ENCODE measurements at places on chromosomes 12 and 14.

- no peak for DNase-seq
Measured at GRCh38 chr12:114783089-114783618, 99.2 kb upstream of the TBX3 start.

GRCh38 chr12:59082952-59083351 lies 162.6 kb upstream of the LRIG3 start:
- DNase-seq, result no peak

GRCh38 chr14:28294834-28295440 lies 471.6 kb upstream of the FOXG1 start:
- DNase-seq, result no peak

- no peak for DNase-seq
Measured at GRCh38 chr12:49921936-49922335, 18.2 kb upstream of the FAIM2 start.

- DNase-seq, result no peak
Measured at GRCh38 chr12:82870771-82871377, 184.2 kb downstream of the TMTC2 start.

DNA sequence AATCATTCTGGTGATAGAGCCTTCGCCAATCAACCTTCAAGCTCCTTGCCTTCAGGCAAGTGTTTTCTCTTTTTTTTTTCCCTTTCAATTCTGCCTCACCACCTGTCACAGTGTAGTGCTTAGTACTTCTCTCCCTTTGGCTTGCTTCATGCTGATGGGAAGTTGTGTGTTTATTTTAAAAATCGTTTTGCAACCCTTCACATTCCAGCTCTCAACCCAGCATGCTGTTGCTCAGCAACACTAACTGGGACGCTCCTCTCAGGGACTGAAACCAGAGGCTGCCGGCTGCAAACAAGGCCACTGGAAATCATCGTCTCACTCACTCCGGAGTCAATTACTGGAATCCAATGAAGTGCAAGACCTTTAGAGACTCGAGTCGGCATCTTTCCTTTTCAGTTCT lies 342.7 kb downstream of the PRKD1 start:
- no peak for DNase-seq

GRCh38 chr14:93709249-93709648 lies 79.0 kb downstream of the PRIMA1 start:
- no peak for DNase-seq

DNA sequence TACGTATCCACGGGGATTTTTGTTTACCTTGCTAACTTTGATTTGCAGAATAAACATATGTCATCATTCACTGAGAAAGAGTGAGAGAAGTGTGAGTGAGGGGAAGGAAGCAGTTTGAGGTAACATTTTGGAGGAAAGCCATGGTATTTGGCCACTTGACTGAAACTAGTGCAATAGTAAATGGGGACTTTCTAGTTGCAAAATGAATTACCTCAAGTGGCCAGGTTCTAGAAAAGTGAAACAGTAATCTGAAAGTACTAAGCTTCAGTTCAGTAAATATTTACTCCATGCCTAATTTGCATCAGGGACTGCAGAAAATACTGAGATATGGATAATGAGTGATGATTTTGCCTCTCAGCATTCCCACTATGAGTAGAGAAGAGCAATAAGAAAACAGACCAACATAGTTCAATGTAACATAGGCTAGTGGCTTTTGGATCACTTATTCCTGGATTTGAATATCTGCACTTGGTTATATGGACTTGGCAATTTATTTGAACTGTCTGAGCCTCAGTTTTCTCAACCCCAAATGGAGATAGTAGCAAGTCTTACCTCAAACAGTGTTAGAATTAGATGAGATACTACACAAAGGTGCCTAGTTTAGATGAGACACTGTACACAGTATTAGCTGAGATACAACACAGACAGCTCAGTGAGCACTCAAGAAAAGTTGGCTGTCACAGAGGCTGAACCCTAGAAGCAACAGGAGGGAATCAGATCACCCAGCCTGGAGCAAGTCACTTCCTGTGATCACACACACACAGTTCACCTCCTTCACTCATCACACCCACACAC lies 439.1 kb downstream of the NPAS3 start:
- DNase-seq, result no peak

- DNase-seq, result no peak
Measured at GRCh38 chr14:68896132-68896531, 83.0 kb downstream of the ACTN1 start.

DNA sequence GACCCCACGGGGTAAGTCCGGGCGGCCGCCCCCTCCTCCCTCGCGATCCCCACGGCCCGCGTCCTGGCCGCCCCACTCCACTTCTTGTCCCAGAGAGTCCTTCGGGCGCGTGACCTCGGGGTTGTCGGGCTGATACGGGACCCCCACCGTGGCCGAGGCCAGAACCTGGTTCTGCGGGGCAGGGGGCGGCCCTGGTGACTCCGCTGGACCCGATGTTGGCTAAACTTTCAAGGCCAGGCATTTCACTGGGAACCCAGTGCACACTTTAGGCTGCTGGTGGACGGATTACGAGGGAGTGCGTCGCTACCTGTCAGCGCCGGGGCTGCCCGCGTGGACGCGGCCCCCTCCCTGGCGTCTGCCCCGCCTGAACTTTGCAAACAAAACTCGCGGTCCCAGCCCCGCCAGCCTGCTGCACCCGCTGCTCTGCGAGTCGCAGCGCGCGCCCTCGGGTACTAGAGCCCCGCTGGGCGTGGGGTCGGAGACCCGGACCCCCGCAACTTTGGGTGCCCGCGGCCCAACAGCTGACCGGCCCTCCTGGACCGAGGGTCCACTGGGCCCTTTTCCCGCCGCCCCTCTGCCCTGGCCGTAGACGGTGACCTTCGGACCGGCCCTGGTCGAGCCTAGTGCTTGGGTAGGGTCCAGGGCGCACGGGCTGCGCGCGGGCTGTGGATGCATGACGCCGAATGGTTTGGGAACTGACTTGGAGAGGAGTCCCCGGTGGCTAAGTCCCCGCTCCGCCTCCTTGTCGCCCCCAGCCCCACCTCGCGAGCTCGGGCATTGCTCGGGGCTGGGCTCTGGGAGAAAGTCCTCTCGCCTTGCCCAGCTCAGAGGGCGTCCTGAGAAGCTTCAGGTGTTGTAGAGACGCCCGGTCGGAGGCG lies 624 bp downstream of the RIN3 start:
- DNase-seq, result peak; percentile 21

- DNase-seq, result no peak
Measured at GRCh38 chr14:74647678-74648461, 35.8 kb upstream of the LTBP2 start.

DNA sequence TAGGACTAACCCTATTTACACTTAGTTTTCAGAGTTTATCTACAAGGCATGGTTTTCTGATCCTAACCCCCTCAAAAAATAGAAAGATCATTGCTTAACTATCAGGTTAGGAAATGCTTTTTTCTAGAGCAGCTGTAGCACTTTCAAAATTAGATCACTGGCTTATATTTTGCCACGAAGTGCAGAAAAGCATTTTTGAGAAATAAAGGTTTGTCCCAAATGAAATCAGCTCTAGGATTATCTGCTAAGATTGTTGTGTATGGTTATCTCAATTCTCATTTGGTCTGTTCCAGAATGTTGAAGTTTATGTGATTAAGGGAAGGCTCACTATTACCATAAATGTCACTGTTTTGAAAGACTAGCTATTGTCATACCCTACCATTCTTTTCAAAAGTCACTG lies 9.8 kb upstream of the DYRK4 start:
- DNase-seq, result no peak

DNA sequence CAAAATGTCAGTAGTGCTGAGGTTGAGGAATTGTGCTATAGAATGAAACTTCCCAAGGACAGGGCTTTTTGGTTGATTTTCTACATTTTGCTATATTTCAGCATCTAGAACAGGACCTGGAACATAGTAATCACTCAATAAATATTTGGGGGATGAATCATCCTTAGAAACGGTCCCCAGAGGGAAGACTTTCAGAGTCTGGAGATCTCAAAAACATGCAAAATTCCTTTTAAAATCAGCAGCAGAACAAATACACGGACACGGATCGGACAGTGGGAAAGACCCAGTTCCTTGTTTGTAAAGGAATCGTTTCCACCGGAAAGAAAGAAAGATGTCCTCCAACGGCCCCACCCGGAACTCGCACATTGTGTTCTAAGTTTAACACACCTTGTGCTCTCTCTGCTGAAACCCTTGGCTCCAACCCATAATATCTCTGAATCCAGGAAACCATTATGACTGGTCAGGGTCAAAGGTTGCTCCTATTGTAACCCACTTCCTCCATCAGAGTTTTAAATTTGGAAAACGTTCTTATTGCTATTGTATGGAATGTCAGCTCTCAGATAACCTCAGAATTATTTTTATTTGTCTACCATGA lies 617.2 kb downstream of the MED13L start:
- no peak for DNase-seq

DNA sequence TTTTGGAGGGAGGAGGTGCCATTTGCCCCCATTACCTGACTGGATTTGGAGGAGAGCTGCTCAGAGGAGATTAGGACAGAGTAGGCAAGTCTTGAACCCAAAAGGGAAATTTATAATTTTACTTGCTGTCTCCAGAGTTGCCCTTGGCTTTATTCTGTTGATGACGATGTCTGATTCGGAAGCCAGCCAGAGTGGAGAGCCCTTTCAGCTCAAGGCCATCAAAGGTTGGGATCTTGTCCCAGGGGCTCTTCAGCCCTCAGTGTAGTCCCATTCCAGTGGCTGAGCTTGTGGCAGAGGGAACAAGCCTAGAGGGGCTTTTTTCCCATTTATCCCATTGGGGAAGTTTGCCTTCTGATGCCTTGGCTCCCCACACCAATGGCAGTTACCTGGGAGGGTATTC lies 71.8 kb downstream of the HSD17B6 start:
- no peak for DNase-seq

- DNase-seq, result no peak
Measured at GRCh38 chr12:130663514-130663913, 52.6 kb downstream of the RIMBP2 start.

DNA sequence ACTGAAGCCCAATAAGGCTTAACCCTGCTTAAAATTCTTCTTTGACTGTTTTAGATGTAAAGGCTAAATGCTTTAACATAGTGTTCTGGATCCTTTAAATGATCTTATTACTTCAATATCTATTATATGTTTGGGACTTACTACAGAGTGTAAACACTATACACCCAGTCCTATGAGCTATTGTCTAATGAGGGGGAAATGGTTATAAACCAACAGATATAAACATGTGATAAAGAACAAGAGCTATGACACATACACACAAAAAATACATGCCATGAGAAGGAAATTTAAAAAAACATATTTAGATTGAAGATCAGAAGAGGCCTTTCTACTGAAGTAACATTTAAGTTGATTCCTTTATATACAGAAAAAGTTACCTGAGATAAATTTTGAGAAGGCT lies 505.1 kb downstream of the FOXG1 start:
- DNase-seq, result no peak

DNA sequence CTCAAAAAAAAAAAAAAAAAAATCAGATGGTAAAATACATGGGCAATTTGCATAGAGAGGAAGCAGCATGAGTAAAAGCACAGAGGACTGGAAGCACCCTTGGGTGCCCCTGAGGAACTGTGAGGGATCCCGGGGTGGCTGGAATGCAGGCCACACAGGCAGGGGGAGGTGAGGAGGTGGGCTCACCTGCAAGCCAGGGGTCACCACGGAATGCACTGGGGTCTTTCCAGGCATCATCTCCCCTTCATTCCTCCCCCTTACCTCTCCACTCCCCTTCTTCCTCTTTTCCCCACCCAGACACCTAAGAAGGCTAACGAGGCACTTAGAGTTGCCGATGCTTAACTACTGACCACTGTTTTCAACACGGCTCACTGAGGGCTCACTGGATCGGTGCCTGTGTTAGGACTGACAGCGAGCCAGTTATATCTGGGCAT lies 14.4 kb upstream of the HIP1R start:
- DNase-seq, result no peak

DNA sequence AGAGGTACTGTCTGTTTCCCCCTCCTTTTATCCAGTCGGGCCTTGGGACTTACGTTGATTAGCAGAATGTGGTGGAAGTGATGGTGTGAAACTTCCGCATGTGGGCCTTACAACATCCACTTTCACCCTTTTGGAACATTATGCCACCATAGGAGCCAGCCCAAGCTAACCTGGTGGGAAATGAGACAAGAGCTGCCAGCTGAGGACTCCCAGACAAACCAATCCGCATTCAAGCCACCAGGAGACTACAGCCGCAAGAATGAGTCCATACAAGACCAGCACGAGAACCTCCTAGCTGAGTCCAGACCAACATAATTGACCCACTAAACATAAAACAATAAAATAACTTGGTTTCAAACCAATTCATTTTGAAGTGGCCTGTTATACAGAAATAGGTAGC lies 9.1 kb upstream of the PTGER2 start:
- DNase-seq, result no peak

DNA sequence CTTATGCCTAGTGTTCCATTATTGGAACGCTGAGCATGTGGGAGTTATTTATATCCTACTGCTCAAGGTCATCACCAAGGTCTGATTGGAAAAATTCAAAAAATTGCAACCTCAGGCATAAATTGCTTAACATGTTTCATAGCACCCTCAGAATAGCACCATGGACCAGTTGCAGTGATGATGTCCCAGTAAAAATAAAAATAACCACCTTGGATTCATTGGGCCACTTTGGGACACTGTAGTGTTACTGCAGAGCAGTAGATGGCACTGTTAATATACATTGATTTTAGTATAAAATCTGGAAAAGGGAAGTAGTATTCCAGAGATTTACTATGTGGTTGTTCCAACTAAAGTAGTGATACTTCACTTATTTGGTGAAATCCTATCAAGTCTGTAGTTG lies 31.0 kb upstream of the PTCSC3 start:
- no peak for DNase-seq

GRCh38 chr14:93566065-93566693 lies 135.4 kb downstream of the UNC79 start:
- DNase-seq, result no peak

DNA sequence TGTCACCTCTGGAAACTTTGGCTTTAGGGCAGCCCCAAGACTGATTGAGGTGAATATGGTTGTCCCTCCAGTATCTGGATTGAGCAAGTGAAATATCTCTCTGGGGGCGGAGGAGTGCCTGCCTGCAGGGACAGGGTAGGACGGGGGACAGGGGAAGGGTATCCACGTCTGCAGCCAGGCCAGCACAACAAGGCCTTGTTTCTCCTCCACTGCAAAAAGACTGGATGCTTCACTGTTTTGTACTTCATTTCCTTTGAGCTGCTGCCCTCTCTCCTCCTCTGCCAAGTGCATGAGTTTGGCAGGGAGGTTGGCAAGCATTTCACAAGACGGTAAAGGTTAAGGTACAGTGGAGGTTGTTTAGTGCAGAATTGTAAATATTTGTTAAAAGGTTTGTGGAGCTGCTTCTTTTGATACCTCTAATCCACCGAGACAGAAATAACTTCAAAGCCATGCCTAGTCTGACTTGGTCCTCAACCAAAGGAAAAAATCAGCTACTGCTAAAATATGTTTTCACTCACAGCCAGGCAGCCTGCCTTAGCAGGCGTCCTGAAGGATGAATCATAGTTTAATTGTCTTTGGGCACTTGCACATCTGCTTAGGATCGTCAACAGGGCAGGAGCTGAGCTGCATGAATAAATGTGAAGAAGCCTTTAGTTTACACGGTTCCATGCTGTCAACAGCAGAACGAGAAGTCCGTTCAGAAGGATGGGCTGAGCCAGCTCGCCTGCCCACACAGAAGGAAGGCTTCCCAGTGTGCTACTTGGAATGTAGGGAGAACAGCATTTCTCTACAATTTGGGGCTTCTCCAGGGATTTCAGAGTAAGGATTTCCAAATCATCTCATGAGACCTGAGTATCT lies 269.7 kb downstream of the TTC6 start:
- no peak for DNase-seq

Measured in stimulated activated CD4-positive, alpha-beta T cell treated with anti-CD3 and anti-CD28 coated beads, TNF-alpha, amount 100 ng/mL, for 4 hours (primary cell).